ENCODE measurements at places on chromosomes 3 and 15.

DNA sequence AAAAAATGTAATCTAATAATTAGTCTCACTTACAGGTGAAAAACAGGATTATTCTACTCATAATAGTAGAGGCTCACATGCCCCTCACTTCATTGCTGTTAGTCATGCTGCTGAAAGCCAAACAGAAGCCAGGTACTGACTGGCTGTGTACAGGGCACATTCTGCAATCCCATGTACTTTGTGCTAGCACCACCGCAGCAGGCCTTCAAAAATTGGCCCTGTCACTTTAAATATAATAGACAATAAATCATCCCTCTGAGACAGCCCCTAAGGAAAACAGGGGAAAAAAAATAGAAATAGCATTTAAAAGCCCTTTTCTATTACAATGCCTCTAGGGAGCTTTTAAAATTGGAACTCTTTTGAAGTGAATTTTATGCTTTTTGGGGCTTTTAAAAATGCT is 723.8 kb downstream of the TUSC7 start:
- DNase-seq: no peak

DNA sequence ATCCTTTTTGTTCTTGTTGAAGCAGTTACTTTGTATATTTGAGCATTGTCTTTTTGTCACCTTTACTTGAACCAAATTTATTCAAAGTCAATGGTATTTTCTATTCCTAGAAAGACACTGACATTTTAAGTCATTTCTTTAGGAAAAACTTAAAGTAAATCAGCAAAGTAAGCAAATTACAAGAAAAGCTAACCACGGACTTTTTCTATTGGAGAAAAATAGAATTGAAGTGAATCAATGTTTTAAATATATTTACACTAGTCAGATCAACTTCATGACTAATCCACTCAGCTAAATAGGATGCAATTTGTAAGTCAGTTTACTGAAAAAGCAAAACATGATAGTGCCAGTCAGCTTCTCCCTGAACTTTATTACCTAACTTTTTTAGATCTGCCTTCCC is 733.8 kb upstream of the ALCAM start:
- DNase-seq: no peak

- no peak for DNase-seq
Observed at GRCh38 chr3:177426106-177426877, 229.0 kb upstream of the TBL1XR1 start.

GRCh38 chr3:11602886-11603527 is 40.7 kb downstream of the VGLL4 start:
- no peak for DNase-seq

- DNase-seq: no peak
Observed at GRCh38 chr15:49857496-49858475, 236.9 kb downstream of the DTWD1 start.

DNA sequence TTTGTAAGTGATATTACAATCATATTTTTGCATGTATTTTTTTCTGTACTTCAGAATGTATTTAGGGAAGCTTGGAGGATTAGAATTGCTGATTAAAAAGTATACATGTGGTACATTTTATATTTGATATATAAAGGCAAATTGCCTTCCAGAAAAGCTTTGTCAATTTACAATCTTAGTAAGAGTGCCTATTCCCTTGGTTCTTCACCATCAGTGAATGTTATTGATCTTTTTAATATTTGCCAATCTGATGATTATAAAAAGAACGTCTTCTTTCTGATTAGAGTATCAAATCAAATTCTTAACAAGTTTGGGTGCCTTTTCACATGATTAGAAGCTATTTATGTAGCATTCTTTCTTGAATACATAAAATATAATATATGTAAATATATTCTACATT is 9.1 kb downstream of the WDR49 start:
- no peak for DNase-seq

GRCh38 chr15:60035344-60035743 is 31.2 kb downstream of the FOXB1 start:
- no peak for DNase-seq

DNA sequence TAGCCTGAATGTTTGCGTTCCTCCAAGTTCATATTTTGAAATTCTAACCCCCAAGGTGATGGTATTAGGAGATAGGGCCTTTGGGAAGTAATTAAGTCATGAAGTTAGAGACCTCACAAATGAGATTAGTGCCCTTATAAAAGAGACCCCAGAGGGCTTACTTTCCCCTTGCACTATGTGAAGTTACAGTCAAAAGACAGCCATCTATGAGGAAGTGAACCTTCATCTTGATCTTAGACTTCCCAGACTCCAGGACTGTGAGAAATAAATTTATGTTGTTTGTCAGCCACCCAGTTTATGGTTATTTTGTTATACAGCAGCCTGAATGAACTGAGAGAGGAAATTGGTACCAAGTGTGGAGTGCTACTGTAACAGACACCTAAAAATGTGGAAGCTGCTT is 74.4 kb downstream of the DAPK2 start:
- no peak for DNase-seq

DNA sequence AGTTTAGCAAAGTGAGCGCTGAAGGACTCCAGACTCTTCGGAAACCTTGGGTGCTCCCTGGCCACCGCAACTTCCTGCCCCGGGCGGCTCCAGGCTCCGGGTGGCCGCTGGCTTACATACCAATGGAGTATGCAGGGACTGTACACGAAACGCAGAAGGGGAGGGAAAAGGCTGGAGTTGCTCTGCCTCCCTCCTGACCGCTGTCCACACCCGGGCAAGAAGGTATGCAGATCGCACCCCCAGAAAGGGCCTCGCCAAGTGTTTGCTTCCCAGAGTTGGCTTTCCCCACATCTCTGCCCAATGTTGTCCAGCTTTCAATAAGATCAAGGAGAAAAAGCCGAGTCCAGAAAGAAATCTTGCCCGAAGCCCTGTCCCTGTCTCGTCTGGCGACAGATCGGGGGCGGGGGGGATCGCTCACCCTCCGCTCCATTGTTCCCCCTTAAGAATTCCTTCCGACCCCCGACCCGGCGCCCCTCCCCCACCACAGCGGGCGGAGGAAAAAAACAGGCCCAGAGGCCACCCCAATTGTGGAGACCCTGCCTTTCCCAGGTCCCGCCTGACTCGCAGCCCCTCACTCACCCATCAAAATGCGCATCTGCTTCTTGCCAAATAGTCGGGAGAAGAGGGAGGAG is 533 bp downstream of the ARF4 start:
- DNase-seq: peak; percentile 70

GRCh38 chr15:60704129-60704528 is 225.2 kb upstream of the ICE2 start:
- no peak for DNase-seq

GRCh38 chr3:69088063-69088462 is 3.3 kb downstream of the ARL6IP5 start:
- DNase-seq: no peak
